ENCODE measurements at places on chromosomes 6 and 20.

DNA sequence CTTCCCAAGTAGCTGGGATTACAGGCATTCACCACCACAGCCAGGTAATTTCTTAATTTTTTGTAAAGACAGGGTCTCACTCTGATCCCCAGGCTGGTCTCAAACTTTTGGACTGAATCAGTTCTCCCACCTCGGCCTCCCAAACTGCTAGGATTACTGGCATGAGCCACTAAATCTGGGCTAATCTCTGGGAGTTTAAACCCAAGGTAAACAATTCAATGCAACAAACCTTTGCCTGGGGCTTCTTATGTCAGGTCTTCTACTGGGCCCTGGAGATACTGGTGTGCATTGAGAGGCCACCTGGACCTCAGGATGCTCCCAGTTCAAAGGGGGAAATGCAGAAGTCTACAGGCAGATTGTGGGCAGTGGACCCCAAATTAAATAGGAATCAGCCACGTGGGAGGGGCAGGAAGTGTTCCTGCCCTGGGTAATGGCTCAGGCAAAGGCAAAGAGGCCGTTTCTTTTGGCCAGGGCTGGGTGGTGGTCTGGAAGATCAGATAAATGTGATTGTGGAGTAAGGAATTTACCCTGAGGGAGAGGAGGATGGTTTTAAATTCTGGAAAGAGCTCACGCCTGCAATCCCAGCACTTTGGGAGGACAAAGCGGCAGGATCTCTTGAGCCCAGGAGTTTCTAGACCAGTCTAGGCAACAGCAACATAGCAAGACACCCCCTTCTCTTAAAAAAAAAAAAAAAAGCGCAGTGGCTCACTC, 1.3 kb upstream of the MYBL2 start:
- no peak for DNase-seq

GRCh38 chr6:154569156-154569862, 58.8 kb upstream of the CNKSR3 start:
- DNase-seq, result peak; percentile 90

GRCh38 chr20:2402271-2402980, 21.7 kb downstream of the TGM6 start:
- DNase-seq, result peak; percentile 68

DNA sequence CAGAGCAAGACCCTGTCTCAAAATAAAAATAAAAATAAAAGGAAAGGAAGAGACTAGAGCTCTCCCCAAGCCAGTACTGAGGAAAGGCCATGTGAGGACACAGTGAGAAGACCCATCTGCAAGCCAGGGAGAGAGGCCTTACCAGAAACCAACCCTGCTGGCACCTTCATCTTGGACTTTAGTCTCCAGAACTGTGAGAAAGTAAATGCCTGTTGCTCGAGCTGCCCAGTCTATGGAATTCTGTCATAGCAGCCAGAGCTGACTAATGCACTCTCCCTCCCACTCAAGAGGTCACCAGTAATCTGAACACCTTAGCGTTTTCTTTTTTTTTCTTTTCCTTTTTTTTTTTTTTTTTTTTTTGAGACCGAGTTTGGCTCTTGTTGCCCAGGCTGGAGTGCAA, 7.3 kb upstream of the PRPH2 start:
- DNase-seq, result no peak

- peak; percentile 67 for DNase-seq
These were observed 458 bp upstream of the ARMC12 start for GRCh38 chr6:35736253-35736894.

DNA sequence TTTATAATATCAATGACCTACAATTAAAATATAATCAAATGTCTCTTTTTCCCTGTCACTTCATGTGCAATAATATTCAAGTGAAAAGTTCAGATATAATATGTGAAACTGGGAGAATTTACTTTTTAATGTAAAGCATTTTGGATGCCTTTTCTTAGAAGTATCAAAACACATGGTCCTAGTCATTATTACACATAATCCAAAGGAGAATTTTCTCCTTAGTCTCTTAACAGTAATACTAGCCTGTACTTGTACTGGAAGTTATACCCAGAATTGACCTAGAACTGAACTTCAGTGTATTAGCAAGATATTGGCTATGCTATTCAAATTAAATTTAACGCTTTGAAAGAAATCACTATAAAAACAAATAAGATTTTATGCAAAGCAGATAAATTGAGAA, 842.6 kb upstream of the MANEA start:
- DNase-seq, result no peak

GRCh38 chr20:38201356-38201755, 36.3 kb upstream of the TGM2 start:
- peak; percentile 86 for DNase-seq

- DNase-seq, result peak; percentile 71
These were observed 13.2 kb upstream of the EXOC2 start for GRCh38 chr6:706146-706545.

DNA sequence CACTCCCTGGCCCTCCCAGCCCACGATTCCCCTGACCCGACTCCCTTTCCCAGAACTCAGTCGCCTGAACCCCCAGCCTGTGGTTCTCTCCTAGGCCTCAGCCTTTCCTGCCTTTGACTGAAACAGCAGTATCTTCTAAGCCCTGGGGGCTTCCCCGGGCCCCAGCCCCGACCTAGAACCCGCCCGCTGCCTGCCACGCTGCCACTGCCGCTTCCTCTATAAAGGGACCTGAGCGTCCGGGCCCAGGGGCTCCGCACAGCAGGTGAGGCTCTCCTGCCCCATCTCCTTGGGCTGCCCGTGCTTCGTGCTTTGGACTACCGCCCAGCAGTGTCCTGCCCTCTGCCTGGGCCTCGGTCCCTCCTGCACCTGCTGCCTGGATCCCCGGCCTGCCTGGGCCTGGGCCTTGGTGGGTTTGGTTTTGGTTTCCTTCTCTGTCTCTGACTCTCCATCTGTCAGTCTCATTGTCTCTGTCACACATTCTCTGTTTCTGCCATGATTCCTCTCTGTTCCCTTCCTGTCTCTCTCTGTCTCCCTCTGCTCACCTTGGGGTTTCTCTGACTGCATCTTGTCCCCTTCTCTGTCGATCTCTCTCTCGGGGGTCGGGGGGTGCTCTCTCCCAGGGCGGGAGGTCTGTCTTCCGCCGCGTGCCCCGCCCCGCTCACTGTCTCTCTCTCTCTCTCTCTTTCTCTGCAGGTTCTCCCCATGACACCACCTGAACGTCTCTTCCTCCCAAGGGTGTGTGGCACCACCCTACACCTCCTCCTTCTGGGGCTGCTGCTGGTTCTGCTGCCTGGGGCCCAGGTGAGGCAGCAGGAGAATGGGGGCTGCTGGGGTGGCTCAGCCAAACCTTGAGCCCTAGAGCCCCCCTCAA, at the start of gene LTA:
LTA (plus strand) TSS at position 249 of the 871 bp plus-strand sequence; CDS start at position 703, 454 bp downstream.
- no peak for DNase-seq

- DNase-seq, result no peak
These were observed 954.0 kb upstream of the MAN1A1 start for GRCh38 chr6:120303527-120303926.

- DNase-seq, result no peak
These were observed 98.4 kb downstream of the PERP start for GRCh38 chr6:138008791-138009190.

DNA sequence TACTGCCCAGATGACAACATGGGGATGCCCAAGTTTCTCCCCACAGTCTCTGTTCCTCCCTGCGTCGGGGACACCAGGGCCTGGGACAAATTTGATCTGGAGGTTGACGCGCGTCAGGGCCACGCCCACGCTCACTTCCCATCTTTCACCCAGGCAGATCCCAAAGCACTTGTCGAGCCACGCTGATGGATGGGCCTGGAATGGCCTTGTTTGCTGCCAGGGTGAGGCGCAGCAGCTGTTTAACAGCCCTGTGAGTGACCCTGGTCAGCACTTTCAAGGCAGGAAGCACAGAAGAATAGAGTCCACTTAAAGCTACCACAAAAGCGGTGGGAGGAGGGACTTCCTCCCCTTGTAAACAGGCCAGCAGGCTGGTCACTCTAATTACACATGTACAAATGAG, 324.7 kb upstream of the JARID2 start:
- DNase-seq, result peak; percentile 69

DNA sequence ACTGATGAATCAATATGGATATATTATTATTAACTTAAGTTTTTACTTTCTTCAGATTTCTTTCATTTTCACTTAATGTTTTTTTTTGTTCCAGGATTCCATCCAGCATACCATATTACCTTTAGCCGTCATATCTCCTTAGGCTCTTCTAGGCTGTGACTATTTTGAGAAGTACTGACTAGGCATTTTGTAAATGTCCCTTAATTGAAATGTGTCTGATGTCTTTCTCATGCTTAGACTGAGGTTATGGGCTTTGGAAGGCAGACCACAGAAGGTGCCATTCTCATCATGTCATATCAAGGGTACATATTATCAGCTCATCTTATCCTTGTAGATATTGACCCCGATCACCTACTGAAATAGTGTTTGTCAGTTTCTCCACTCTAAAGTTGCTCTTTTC, 101.3 kb downstream of the FOXO3 start:
- no peak for DNase-seq

DNA sequence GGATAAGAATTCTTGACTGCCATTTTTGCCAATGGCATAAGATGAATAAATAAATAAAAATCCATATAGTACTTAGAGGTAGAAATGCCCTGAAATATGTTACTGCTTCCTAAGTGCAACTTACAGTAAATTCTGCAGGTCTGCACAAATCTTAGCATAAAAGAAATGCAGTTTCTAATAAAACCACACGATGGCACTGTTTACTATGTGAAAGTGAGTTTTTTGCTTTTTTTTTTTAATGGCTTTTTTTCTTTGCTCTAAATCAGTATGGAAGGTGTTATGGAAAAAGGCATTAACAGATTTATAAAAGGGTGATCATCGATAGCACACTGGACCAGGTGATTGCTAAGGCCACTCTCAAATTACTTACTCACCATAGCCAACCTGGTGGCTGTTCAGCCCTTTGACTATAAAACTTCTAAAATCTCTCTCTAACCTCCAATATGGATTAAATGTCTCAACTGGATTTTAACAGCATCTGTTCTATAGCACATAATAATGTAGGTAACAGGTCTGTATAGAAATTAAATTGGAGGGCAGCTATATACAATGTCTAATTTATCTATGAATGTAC, 45.8 kb downstream of the AHI1 start:
- peak; percentile 53 for DNase-seq

GRCh38 chr6:151637814-151638213, 144.0 kb downstream of the CCDC170 start:
- no peak for DNase-seq

DNA sequence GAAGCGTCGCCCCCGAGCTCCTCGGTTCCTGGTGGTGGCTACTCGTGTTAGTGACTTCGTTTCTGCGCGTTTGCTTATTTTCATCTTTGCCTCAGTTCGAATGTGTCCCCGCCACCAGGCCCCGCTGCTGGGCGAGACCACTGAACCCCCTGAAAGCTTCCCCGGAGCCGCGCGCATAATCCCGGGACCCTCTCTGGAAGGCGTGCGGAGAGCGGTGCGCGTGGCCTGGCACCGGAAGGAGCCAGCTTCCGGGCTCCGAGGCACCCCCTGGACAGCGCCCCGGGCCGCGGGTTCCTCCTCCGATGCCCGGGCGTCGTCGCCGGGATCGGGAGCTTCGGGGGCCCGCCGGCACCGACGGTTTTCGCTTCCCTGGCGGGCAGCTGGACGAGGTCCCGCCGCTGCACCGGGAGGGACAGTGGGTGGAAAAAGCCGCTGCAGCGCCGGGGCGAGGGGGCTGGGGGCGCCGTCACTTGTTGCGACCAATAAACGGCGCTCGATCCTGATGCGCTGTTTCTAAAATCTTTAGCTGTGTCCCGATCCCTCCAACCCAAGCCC, 643 bp upstream of the SLC35D3 start:
- DNase-seq, result peak; percentile 5

DNA sequence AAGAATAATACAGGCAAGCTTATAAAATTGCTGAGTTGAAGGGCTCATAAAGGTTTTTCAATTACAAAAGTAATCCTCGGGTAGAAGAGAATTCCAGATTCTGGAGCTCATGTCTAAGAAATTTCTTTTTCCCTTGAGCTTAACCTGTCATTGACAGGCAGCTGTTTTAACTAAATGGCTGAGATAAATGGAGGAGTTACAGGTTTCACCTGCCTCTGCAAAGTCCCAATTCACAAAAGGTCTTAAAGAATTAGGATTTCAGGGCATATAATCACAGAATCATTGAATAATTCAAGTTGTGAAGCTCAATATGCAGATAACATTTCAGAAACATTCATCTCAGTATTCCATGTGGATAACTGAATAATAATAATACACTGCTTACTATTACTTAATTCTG, 660.1 kb upstream of the NRSN1 start:
- DNase-seq, result no peak

- peak; percentile 74 for DNase-seq
These were observed 32.1 kb upstream of the NR2E1 start for GRCh38 chr6:108133594-108134179.

- DNase-seq, result no peak
These were observed 405.7 kb downstream of the KIF16B start for GRCh38 chr20:16167423-16168130.

- DNase-seq, result no peak
These were observed 392.2 kb downstream of the C6orf118 start for GRCh38 chr6:164917211-164917610.

DNA sequence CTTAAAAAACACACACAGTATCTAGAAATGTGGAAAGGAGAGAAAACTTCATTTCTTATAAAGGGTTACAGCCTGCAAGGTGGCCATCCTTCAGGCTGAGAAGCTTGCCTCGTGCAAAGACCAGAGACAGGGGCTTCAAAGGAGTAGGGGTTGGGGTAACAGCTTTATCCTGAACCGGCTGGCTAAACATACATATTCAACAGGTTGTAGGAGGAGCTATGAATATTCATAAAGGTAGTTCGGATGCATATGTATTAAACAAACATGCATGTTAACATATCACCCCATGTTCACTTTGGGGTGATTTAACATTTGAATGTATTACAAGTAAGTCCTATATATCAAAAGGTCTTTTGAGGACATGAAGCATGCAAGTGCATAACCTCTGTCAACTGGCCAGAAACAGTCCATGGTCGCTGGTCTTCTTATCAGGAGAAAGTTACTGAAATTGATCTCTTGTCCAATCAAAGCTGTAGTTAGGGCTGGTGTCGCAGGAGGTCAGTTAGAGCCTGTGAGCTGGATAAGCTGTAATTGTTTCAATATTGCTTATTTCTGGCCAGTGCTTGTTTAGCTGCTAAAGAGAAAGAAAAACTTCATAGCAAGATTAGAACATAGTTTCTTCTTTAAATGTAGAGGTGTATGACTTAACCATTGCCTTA, 2.3 kb upstream of the STMND1 start:
- DNase-seq, result no peak

GRCh38 chr6:43575105-43575771, 600 bp downstream of the XPO5 start:
- peak; percentile 47 for DNase-seq

- no peak for DNase-seq
These were observed 14.4 kb downstream of the SNRPC start for GRCh38 chr6:34771727-34772126.

- DNase-seq, result no peak
These were observed 9.7 kb upstream of the HMGA1 start for GRCh38 chr6:34226731-34227586.

- DNase-seq, result no peak
These were observed 153.7 kb downstream of the FOXC1 start for GRCh38 chr6:1763404-1763803.

GRCh38 chr6:111943726-111944125, 70.5 kb upstream of the FYN start:
- DNase-seq, result no peak
